Activated T-cell treated with anti-CD3 and anti-CD28 coated beads, Interleukin-2, amount 50 U/mL, for 1 hour (primary cell): ENCODE measurements at places on chromosomes 4 and X.

GRCh38 chr4:65393078-65393477, 277.2 kb downstream of the EPHA5 start:
- no peak for DNase-seq

- DNase-seq: no peak
Observed at GRCh38 chr4:147801820-147802219, 69.9 kb downstream of the ARHGAP10 start.

- no peak for DNase-seq
Observed at GRCh38 chrX:7059214-7059838, 88.2 kb upstream of the STS start.

GRCh38 chrX:49269767-49270248, at the start of gene PPP1R3F:
TSS of gene PPP1R3F (plus strand) at chrX:49269793. CDS start at chrX:49269870, 77 bp downstream.
- no peak for DNase-seq

GRCh38 chr4:72194453-72194852, 162.7 kb downstream of the NPFFR2 start:
- no peak for DNase-seq
